ENCODE measurements at places on chromosomes 12 and 14. TPM values are rescaled to one million over a fixed set of nuclear protein-coding genes. Genes with fewer than 3 reads are reported as not detected.

The L2HGDH gene
- total RNA-seq: 6.7 TPM

The ERBB3 gene
- total RNA-seq: 34.4 TPM

The BEGAIN gene
- 3.1 TPM for total RNA-seq

The OR5AU1 gene
- total RNA-seq: not detected

The KLHL33 gene
- total RNA-seq: 0.69 TPM

The GDF3 gene
- total RNA-seq: not detected

The EFCAB11 gene
- 14.2 TPM for total RNA-seq

The TSPAN9 gene
- 33.3 TPM for total RNA-seq

The TAS2R8 gene
- 0.58 TPM for total RNA-seq

The PCED1B gene
- 1.1 TPM for total RNA-seq

The CLEC4A gene
- total RNA-seq: 2.1 TPM

The KLRC2 gene
- total RNA-seq: 0.37 TPM

The PTPRO gene
- 4.8 TPM for total RNA-seq

All from urinary bladder (tissue), 4 donors.